ENCODE measurements at places on chromosomes 3 and 15. TPM values are rescaled to one million over a fixed set of nuclear protein-coding genes. Genes with fewer than 3 reads are reported as not detected.

DNA sequence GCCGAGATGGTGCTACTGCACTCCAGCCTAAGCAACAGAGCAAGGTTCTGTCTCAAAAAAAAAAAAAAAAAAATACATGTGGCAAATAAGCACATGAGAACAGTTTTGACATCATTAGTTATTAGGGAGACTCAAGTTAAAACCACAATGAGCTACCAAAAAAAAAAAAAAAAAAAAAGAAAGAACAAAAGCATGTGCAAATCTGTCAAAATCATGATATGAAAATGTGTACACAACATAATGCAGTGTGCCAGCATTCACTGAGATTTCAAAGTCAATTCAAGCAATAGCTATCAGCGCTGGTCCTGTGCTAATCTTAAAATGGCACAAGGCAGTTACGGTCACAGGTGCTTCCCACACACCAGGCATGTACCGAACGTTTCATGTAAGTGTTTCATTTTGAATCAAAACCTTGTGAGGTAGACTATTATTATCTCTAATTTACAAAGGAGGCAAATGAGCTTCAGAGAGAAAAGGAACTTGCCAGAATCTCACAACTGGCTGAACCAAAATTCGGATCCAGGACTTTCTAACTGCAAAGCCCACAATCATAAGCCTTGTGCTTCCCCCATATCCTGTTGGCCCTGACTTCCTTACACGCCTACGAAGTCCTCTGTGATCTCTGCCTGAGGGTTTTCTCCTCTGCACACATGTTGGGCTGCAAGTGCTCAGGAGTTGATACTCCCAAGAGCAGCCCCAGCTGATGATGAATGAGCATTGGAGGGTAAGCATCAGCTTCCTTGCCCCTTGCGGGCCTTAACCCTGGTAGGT is 200.1 kb upstream of the PROK2 start:
- no peak for DNase-seq

DNA sequence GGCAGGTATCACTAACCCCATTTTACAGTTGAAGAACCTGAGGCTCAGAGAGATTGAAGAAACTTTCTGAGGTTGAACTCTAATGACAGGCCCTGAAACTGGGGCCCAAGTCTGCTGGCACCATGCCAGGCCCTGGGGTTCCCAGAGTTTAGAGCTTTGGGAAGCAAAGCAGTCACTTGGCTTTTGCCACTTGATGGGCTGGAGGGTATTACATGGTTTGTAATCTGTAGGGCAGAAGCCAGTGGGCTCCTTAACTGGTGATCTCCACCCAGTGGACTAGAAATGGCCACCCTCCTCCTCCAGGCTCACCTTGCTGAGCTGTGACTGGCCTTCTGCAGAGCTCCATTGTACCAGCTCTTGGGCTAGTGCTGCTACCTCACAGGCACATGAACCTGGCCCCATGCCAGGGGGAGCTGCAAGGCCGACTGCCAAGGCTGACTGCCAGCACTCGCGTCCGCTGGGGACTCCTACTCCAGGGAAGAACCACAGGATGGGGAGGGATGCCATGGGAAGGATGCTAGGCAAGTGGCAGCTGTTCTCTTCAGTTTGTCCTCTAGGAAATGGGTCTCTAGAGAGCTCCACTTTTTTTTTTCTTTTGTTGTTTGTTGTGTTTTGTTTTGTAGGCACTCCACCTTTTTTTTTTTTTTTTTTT is 104.8 kb downstream of the ETFA start:
- DNase-seq = no peak

- no peak for DNase-seq
Measured at GRCh38 chr3:99928771-99929744, 111.4 kb downstream of the CMSS1 start.

- no peak for DNase-seq
Measured at GRCh38 chr3:168975576-168975975, 687.9 kb downstream of the MECOM start.

DNA sequence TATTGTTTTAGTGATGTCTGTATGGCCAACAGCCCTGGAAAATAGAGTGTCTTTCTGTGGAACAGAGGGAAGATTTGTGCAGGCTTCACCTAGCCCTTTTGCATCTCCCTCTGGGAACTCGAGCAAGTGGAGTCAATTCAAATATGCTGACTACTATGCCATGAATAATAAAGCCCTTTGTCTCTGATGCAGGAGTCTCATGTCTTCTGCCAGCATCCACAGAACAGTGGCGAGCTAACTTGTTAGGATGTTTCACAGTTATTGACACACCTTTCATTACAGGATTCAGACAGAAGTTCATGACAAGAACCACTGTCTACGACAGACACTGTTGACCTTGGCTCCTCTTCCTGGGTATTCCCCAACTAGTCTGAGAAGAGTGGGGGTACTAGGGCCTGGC is 15.6 kb upstream of the CCDC54 start:
- DNase-seq = no peak

DNA sequence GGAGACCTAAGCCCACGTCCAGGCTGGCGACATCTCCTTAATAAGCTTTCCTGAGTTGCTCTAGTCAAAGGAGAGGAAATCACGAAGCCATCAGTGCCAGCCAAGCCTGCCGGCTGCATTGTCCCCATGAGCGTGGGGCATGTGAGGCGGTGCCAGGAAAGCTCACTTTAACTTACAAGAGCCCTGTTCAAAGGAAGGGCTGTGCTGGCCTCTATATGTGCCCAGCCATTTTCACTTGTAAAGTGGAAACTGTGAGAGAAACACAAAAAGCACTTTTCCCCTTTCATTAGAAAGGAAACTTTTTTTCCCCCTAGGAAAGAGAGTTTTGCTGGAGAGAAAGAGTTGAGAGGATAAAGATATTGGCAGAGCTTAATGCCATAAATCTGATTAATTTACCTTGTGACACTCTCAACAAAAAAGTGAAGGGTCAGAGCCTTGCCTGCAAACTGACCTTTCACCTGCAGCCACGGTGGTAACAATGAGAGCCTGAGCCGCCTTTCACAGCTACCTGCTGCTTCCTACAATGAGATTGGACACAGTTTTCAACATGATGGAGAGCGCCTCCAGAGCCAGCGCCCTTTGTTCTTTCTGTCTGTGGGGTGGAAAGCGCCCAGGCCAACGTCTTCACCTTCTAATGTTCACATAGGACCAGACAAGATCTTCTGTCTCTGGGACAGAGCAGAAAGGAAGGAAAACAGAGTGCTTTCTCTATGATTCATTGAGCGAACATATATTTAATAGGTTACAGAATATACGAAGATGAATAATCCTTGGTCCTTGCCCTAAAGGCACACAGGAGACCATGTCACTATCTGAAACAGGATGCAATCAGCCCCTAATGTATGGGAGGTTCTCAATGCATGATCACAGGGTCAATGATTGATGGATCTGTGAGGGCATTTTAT is 233.1 kb upstream of the HES1 start:
- DNase-seq = no peak

GRCh38 chr3:4581498-4581897 is 88.3 kb downstream of the ITPR1 start:
- DNase-seq = no peak

- DNase-seq = no peak
Measured at GRCh38 chr3:150370999-150371398, 37.1 kb upstream of the TSC22D2 start.

DNA sequence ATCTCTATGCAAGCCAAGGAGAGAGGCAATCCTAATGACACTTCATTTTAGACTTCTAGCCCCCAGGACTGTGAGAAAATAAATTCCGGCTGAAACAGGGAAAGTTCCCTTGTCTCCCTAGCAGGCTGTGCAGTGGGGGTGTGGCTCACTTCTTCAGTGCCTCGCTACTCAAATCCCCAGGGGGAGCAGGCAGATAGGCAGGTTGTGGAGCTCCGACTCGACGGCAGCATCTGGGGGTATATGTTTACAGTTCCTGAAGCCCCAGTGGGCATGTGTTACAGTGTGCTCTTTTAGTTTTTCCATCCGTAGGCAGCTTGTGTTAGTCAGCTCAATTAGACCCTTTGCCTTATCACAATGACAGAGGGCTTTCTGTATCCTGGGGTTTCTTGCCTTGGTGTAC is 836.5 kb downstream of the PDCD6IP start:
- DNase-seq = no peak

GRCh38 chr15:29859973-29860715 is 37.9 kb upstream of the TJP1 start:
- DNase-seq = no peak

- DNase-seq = no peak
Measured at GRCh38 chr15:55915876-55916567, 77.4 kb downstream of the NEDD4 start.

- no peak for DNase-seq
Measured at GRCh38 chr3:151437906-151438305, 23.0 kb downstream of the IGSF10 start.

DNA sequence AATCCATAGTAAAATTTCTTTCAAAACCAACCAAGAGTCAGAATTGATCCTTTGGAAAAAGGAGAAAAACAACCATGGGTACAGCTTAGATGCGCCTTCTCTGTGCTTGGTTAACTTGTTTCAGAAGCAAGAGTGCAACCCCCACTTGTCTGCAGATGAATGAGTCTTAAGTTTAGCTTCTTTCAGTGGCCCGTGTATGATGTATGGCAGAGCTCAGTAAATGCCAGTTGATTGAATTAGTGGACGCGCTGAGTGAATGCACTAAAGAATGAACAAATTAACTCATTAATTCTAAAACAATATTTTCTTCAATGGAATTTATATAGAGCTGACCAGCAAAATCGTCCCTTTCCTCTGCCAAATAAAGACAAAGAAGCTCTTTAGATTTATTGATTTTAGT is 67.0 kb upstream of the ARHGEF3 start:
- no peak for DNase-seq

- no peak for DNase-seq
Measured at GRCh38 chr15:31234815-31235214, 91.8 kb upstream of the KLF13 start.

GRCh38 chr3:177835008-177835407 is 637.7 kb upstream of the TBL1XR1 start:
- DNase-seq = no peak

GRCh38 chr3:155664925-155665695 is 79.8 kb downstream of the PLCH1 start:
- no peak for DNase-seq

DNA sequence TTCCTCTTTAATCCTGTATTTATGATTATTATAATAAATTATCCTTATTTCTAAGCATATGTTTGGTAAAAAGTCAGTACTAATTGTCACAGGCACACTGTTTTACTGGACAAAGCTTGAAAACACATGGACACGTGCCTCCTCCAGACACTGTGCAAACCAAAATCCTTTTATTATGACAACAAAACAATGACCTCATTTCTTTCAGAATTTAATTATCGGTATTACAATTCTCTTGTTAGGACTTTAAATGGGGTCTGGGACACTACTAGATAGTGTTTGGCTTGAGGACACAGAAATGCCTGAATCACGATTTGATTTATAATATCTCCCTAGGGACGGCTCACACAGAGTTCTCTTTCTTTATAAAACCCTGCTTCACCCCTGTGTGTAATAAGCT is 107.3 kb upstream of the IGSF10 start:
- no peak for DNase-seq

DNA sequence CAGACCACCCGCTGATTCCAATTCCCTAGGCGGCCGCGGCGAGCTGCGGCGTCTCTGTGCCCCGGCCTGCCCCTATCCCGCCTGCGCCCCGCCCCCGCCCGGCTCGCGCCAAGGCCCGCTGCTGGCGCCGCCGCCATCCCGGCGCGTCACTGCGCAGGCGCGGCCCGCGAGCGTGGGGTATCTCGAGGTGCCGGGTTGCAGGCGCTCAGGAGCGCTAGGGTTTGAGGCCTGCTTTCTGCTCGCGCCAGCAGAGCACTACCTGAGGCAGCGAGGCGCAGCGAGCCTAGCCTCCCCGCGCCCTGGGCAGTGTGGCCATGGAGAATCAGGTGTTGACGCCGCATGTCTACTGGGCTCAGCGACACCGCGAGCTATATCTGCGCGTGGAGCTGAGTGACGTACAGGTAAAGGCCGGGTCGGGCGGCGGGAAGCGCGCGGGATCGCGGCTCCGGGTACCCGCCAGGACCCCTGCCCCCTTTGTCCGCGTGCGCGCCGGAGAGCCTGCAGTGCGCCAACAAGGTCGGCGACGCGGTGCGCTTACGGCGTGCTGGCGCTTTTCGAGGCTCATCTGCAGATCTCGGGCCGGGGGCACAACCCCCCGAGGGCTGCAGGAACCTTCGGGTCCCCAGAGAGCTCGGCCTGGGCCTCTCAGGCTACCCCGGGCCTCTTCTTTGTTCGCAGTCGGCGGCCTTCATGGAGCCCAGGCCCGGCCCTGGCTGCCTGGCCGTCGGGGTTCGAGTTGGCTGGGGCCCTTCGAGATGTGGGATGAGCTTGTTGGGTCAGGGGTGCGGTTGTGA is at the start of gene HACD3:
Gene HACD3, plus strand, starts transcription at position 146 of the 794 bp plus-strand sequence. Its CDS starts 169 bp downstream, at position 315.
- peak; percentile 98 for DNase-seq

DNA sequence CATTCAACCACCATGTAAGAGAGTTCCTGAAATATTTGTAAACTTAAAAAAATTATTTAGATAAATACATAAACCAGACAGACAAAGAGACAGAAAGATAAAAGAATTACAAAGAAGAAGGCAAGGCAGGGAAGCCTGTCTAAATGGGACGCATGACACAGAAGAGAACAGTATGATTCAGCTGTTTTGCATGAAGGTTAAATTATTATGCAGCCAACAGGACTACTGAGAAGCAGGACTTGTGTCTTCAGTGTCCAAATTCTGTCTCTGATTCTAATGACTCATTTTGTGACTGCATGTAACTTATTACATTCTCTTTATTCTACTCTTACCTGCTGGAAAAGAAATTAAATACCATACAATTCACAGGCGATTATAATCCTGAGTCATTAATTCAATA is 340.4 kb upstream of the KCNMB2 start:
- no peak for DNase-seq

- DNase-seq = no peak
Measured at GRCh38 chr3:73768524-73769308, 144.0 kb upstream of the PDZRN3 start.

DNA sequence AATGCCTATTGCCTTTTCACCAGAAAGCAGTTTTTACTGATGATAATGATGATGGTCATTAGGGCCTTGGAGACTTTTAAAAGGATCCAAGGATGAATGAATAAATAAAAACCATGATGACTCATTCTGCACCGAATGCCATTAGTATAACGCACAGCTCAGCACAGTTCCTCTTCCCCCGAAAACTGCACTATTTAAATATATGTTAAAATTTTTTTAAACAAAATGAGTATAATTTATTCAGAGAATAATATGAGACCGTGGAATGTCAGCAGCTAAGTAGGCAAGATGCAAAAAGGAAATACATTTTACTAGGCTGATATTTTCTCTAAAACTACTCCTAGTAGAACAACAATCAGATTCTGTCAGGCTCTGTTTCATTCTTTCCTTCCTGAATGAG is 83.4 kb upstream of the NANOGP8 start:
- no peak for DNase-seq

- peak; percentile 60 for DNase-seq
Measured at GRCh38 chr3:16319307-16319706, 54.3 kb downstream of the OXNAD1 start.

- no peak for DNase-seq
Measured at GRCh38 chr3:131701153-131701770, 198.5 kb upstream of the MRPL3 start.

- peak; percentile 64 for DNase-seq
Measured at GRCh38 chr15:85329561-85330422, 50.6 kb upstream of the AKAP13 start.

The CCNB2 gene
- 72.1 TPM for total RNA-seq

The FGD5 gene
- total RNA-seq = 0.17 TPM

The MAGI1 gene
- total RNA-seq = not detected

The ZPLD1 gene
- total RNA-seq = not detected

The RARB gene
- not detected for total RNA-seq

The WDR76 gene
- total RNA-seq = 71.4 TPM
